ENCODE measurements at places on chromosomes 11 and 22.
A peak's percentile ranks its signal among the peaks of the same experiment; 100 is the strongest.

- no peak for DNase-seq
Measured at GRCh38 chr11:119816660-119817059, 87.7 kb upstream of the NECTIN1 start.

DNA sequence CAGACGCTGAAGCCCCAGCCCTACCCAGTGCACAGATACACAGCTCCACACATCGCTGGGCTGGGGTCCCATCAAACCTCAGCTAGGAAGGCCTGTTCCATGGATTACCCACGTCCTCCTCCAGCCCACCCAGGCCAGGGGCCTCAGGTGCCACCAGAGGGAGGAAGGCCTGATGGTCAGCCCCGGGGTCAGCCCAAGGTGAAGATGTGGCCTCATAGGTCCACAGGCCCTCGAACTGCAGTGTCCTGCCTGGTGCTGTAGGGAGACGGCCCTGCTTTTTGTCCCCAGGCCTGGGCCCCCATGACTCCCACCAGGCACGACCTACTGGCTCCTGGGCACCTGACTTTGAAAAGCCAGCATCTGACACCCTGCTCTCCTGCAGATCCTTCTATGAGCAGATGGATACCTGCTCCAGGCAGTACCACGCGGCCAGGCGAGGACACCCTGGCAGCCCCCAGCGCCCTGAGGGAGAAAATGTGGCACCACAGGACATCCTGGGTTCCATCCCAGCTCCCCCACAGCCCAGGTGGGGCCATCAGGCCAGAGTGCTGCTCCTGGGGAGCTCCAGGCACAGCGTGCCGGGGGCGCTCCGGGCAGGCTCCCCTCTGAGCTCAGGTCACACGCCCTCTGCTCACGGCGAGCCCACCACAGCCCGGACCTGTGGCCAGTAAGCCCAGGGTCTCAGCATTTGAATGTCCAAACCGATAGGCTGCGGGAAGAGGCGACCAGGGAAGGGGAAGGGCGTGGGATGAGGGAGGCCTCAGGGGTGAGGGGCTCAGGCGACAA is 15.8 kb upstream of the MOB2 start:
- DNase-seq, result no peak

DNA sequence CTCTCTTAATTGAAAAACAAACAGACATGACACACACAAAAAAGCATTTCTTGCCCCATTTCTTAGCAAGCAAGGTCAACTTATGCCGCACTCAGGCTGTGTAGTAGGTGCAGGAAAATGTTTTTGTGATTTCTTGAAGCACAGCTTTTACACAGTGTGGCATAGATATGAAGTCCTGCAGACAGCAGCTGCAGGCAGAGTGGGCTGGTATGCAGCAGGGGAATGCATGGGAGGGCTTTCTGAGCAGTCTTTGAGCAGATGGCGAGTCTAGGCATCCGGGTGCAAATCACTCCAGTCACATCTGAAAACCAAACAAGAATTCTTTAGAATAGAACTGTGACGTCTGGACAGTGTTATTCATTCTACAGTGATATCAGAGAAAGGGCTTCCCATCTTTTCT is 87.5 kb downstream of the BLID start:
- DNase-seq, result no peak

GRCh38 chr22:36352803-36353507 is 34.8 kb downstream of the MYH9 start:
- no peak for DNase-seq

DNA sequence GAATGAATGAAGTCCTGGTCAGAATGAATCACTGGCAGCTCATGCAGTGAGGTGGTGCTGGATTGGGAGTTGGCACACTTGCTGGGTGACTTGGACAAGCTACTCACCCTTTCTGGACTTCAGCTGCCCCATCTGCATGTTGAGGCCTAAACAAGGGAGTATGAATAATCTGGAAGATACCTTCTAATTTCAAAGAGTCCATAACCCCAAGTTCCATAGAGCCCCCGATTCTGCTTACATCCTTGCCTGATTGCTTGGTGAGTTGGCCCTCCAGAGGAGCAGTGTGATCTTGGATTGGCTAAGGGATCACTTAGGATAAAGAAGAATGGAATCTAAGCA is 18.3 kb upstream of the ACCSL start:
- no peak for DNase-seq

- DNase-seq, result no peak
Measured at GRCh38 chr11:35304900-35305460, 114.4 kb downstream of the SLC1A2 start.

DNA sequence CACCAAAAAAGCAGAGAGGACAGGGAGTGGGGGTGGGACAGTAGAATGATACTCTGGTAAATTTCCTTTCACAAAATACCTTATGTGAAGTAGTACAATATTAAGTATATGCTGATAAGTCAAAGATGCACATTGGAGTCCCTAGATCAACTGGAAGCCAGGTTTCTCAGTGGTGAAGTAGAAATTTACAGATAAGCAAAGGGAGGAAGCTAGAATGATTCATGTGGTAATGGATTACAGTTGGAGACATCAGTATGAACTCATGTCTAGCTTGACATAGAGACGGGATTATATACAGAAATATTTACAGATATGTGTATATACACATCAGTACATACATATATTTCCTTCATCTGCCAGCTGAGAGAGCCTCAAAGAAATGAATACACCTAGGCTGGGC is 21.5 kb downstream of the PLEKHB1 start:
- no peak for DNase-seq

GRCh38 chr11:72208281-72208680 is 8.3 kb upstream of the FOLR2 start:
- peak; percentile 57 for DNase-seq

DNA sequence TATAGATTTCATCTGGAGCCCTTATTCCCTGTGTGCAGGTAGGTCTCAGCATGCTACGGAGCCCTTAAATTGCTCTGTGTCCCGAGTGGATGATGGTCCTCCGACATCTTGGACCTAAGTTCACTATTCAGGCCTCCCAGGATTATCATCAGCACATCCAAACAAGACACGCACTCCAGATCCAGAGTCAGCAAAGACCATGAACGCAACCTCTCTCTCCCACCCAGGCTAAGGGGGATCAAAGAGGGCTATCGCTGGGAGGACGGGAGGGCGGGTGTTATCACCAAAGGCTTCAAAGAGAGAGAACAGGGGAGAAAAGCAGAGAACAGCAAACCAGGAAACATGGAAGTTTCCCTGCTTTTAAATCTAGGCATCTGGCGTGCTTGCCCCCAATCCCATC is 659.4 kb downstream of the TBC1D22A start:
- no peak for DNase-seq

DNA sequence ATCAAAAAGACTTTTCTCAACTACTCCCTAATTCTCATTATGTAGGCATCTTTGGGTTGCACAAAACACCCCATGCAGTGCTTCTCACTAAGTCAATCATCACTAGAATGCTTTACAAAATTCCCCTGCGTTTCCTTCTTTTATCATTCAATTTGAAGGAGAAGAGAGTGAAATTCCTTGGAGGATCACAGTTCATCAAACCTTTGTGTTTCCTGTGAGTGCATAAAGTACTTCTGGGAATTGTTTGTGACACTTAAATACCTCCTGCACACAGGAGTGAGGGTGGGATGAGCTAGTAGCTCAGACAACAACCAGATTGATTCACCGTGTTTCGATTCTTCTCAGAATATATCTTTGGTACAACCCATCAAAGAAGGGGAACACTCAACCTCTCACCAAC is 3.7 kb upstream of the OR5AR1 start:
- DNase-seq, result no peak

DNA sequence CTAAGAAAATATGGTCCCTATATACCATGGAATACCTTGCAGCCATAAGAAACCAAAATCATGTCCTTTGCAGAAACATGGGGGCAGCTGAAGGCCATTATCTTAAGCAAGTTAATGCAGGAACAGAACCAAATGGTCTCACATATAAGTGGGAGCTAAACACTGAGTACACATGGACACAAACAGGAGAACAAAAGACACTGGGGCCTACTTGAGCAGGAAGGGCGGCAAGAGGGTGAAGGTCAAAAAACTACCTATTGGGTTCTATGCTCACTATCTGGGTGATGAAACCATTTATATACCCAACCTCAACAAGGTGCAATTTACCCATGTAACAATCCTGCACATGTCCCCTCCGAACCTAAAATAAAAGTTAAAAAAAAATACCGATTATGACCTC is 22.5 kb downstream of the GAS2 start:
- DNase-seq, result no peak

DNA sequence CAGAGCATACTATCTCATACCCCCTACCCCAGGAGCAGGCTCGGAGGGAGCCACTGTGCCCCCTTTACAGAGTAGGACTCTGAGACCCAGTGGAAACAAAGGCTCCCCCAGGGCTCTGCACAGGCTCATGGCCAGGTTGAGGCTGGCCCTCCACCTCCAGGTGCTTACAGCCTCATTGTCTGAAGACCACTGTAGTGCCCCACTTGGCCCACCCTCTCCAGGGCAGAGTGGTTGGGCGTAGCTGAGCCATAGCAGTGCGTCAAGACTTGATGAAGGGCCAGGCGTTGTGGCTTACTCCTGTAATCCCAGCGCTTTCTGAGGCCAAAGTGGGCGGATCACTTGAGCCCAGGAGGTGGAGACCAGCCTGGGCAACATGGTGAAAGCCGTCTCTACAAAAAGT is 1.7 kb downstream of the ANKRD13D start:
- DNase-seq, result no peak

DNA sequence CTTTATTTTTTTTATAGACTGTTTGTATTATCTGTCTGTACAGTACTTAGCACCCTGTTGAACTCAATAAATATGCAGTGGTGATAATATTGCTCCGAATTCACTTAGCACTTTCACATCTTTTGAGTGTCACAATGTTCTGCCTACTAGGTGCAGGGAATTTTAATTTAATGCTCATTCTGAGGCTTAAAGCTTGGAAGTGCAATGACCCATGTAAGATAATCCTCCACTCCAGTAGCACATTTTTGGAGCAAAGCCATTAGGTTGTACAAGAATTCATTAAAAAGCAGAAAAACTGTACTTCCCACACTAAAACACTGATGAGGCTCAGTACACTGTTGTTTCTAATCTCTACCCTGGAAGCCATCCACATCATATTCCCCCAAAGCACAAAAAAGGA is 255.3 kb upstream of the MTNR1B start:
- no peak for DNase-seq

DNA sequence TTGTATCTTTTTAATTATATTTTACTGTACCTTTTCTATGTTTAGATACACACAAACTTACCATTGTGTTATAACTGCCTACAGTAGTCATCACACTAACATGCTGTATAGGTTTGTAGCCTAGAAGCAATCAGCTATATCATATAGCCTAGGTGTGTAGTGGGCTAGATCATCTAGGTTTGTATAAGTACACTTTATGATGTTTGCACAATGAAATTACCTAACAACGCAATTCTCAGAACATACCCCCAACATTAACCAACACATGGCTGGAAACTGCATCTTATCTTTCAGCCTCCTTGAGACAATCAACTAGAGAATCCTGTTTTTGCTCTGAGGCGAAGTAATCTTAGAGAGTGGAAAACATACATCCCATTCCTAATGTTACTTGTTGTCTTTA is 60.2 kb upstream of the MTMR2 start:
- no peak for DNase-seq

DNA sequence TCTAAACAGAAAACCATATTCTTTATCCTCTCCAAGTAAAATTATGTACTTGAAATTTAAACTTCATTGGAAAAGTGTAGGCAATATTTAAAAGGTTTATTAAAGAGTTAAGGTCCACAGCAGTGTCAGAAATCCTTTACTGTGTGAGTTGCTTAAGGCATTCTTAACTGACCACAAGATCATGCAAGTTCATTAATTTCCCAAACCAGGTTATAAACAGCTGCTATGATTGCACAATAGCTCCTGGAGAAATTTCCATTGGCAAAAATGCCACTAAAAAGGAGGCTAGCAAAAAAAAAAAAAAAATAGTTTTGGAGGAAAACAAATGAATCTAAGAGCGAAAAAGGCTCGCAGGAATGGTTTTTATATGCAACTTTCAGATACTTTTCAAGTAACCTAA is 106.2 kb downstream of the ETS1 start:
- DNase-seq, result no peak

DNA sequence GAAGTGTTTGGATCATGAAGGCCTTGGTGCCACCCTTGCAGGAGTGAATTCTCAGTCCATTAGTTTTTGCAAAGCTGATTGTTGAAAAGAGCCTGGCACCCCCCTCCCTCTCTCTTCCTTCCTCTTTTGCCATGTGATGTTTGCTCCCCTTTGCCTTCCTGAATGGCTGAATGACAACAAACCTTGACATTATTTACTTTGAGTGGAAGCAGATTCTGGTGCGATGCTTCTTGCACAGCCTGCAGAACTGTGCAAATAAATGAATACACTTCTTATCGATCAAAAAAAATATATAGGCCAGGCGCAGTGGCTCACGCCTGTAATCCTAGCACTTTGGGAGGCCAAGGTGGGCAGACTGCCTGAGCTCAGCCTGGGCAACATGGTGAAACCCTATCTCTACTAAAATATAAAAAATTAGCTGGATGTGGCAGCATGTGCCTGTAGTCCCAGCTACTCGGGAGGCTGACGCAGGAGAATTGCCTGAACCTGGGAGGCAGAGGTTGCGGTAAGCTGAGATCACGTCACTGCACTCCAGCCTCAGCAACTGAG is 2.0 kb upstream of the NARS2 start:
- DNase-seq, result peak; percentile 18

DNA sequence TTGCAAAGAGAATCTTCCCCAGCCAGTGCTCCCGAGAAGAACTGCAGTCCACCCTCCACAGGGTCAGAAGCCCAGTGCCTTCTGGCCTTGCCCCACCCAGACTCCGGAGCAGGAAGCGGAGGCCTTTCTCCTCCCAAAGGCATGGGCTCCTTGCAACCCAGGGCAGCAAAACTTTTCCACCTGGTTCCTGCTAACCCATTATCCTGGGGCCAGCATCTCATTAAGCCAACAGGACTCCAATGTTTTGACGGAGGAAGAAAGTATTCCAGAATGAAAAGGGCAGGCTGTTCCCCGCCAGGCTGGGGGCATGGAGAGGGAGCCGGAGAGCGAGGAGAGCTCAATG is 88.1 kb downstream of the RTL6 start:
- no peak for DNase-seq

DNA sequence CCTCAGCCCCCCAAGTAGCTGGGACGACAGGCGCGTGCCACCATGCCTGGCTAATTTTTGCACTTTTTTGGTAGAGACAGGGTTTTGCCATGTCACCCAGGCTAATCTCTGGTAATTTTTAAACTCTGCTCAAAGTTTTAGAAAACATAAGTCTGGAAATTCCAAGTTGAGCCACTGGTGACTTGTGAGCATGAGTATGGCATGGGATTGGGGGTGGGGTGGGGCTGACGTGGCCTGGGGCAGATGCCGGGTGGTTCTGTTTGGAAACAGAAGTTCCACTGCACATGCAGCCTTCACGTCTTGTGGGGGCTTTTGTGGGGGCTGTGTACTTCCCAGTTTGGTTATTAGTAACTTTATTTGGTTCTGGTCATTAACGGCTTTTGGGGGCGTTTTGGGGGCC is 67.3 kb downstream of the PTPRJ start:
- DNase-seq, result peak; percentile 93

- peak; percentile 20 for DNase-seq
Measured at GRCh38 chr11:108854346-108854745, 189.5 kb downstream of the DDX10 start.

Measured in suppressor macrophage treated with lipopolysaccharide for 4 hours (primary cell).